ENCODE measurements at places on chromosomes 5 and 9. TPM values are rescaled to one million over a fixed set of nuclear protein-coding genes. Genes with fewer than 3 reads are reported as not detected.

Gene SPATA31E1
- polyA plus RNA-seq: not detected

Gene IRX2
- polyA plus RNA-seq: 0.95 TPM

Gene CBY3
- not detected for polyA plus RNA-seq

Gene LAMC3
- polyA plus RNA-seq: 0.04 TPM

Gene ROR2
- polyA plus RNA-seq: 0.74 TPM

Gene WNK2
- 37.1 TPM for polyA plus RNA-seq

Gene LHX3
- not detected for polyA plus RNA-seq

Gene EHMT1
- 65.8 TPM for polyA plus RNA-seq

Gene CDK7
- polyA plus RNA-seq: 101 TPM

Gene SLC35D2
- polyA plus RNA-seq: 0.07 TPM

Gene PCDHB7
- 2.1 TPM for polyA plus RNA-seq

Gene SH3GL2
- polyA plus RNA-seq: 13.5 TPM
